ENCODE measurements at places on chromosomes 6 and 20.

GRCh38 chr20:25125636-25126035 lies 43.7 kb upstream of the VSX1 start:
- DNase-seq: no peak

DNA sequence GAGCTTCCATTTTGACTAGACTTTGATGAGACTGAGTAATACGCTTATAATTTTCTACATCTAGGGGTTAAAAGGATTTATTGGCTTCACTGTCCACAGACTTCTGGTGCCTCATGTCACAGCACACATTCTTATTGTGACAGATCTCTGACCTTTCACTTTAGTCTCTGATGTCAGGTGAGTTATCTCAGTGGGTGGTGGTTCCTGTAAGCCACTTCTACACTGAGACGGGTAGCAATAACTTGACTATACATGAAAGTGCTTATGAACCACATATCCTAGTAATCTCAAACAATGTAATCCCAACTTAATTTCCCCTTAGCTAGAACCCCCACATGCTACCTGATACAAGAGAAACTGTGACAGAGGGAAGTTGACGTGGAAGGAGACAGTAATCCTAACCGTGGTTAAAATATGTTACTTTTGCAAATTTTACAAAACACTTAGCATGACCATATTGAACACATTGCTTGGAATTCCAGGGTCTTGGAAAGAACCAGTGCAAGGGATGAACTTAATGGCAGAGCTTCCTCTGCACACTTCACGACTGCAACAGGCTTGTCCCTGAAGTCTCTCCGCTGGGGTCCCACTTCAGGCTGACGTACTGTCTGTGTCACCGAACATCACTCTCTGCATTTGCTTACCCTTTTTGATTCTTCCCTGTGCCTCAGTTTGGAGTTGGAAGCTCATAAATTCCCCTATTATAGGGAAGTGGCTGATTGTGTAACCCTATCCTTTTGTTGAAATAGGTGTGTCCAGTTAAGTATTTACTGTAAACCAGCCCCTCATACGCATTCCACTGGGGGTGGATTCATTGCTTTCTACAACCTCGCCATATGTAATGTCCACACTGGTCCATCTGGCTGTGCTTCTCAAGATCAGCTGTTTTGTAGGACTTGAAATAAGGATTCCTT lies 6.4 kb upstream of the TRIM40 start:
- no peak for DNase-seq

DNA sequence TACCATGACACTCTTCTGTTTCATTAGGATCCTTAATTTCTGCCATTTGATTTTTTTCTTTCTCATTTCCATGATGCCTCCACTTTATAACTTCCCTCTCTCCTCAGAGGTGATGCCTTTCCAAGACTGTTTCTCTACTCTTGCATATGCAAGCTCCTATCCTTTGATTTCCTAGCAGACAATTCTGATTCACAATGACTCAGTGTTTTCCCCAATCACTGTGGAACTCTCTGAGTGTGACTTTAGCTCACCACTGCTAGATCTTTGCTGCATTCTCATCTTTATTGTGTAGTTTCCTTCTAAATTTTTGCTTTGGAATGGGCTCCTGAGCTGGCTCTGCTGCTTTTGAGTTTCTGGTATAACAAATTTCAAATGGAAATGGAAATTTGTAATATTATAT lies 184.9 kb downstream of the TINAG start:
- DNase-seq: no peak

GRCh38 chr6:55853008-55854001 lies 22.1 kb downstream of the BMP5 start:
- DNase-seq: no peak

GRCh38 chr20:58981628-58982364 lies 740 bp downstream of the NELFCD start:
- DNase-seq: peak; percentile 11

DNA sequence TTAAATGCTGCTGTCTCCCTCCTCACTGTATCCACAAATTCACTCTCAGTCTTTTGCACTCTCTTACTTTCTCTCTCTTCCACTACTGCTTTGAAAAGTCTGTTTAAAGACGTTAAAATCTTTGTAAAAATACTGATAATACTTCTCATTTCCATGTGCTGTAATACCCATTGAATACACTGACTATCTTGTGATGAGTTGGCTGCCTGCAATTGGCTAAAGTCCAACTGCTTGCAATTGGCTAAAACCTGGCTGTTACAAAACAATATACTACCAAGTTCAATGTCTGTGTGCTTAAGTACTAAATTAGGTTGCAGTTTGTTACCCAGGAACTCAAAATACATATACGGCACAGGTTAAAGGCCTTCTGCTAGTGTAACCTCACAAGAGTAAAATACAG lies 264.8 kb downstream of the THBS2 start:
- no peak for DNase-seq

- DNase-seq: no peak
Measured at GRCh38 chr6:24766680-24767462, 7.9 kb upstream of the GMNN start.

GRCh38 chr6:43793875-43794242 lies 23.8 kb downstream of the VEGFA start:
- no peak for DNase-seq

- no peak for DNase-seq
Measured at GRCh38 chr20:50572938-50573777, 63.0 kb downstream of the PTPN1 start.

DNA sequence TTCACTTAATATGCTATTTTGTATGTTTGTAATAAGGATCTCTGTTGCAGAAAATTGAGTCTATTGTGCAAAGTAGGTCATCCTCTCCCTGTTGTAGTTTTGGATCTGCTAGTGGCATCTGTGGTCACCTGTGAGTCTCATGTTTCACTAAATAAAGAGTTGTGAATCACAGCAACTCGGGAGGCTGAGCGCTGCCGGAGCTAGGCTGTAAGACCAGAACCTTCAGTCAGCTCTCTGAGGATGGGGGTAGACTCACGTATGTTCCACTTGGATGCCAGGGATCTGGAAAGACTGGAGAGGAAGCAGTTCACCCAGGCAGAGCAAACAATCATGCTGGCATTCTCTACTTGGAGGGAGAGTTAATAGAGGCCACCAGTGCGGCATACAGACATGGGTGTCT lies 187.3 kb upstream of the FOXA2 start:
- DNase-seq: no peak

DNA sequence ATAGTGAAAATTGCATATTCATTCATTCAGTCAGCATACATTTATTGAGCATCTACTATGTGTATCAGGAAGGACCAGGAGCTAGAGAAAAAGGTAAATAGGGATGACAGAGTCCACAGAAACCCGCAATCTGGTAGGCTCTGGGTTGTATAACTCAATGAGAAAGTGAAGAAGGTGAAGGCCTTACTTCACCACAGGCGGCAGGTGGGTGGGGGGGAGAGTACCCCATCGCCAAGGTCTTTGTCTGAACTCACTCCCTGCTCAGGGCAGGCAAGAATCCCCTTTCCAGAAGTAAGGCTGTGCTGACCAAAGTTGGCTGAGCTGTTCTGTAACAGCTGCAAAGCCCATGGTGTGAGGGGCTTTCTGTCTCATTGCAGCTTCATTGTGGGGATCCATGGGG lies 81.3 kb downstream of the CDH26 start:
- DNase-seq: no peak

- DNase-seq: peak; percentile 94
Measured at GRCh38 chr6:30719791-30720737, at the start of gene TUBB. Gene TUBB (plus strand): TSS chr6:30720352. CDS start chr6:30720507, 155 bp downstream.

DNA sequence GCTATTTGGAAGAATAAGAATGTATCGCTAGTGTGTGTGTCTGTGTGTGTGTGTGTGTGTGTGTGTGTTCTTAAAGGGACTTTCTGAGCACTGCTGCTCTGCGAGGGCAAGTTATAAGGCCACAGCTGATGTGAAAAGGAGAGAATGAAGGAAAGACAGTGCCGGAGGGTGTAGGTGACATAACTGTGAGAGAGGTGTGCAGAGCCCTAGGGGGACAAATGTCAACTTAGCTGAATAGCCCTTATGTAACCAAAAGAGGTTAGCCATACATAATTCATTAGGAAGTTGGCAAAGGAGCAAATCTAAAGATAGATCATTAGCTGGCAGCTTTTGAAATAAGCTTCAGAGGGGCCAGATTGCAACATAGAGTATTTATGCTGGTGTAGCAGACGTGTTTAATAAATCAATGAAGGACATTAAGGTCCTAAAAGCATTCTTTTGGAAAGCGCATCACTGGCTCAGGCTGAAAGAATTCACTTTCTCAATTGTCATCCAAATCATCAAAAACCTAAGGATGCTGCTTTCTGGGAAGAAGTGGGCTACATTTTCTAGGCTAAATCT lies 81.0 kb downstream of the NDUFAF5 start:
- DNase-seq: no peak

- DNase-seq: no peak
Measured at GRCh38 chr20:58308680-58309527, 611 bp upstream of the RAB22A start.

DNA sequence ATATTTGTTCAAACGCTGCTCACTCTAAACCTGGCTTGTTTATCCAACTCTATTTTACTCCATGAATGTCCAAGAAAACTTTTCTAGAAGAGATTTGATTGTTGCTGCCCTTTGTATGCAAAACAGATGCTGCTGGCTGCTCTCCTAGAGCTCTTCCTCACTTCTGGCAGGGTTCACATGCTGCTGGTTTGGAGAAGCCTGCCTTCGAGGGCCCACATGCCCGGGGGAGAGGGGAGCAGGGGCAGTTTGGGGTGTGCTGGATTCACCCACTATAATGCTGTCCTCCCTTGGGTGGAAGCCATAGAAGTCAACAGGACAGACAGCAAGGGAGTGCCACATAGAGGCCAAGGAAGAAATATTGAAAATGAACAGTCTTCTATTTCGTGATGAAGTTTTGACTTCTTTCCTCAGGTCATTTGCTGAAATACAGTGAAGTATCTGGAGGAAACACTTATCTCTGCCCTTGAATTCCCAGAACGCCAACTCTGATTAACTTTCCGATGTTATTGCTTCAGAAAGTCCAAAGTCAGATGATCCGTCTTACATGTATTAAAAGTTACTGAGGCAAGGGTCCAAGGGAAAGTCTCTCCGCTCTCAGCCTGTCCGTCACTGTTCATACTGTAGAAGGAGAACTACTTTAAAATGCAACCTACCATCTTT lies 32.4 kb downstream of the LY86 start:
- no peak for DNase-seq

- DNase-seq: no peak
Measured at GRCh38 chr6:132017942-132018341, 66.8 kb upstream of the CCN2 start.

GRCh38 chr6:6346427-6347023 lies 26.1 kb upstream of the F13A1 start:
- no peak for DNase-seq

- no peak for DNase-seq
Measured at GRCh38 chr20:37690626-37691369, 3.0 kb upstream of the CTNNBL1 start.

Data from stimulated activated CD4-positive, alpha-beta T cell treated with anti-CD3 and anti-CD28 coated beads, TNF-alpha, amount 100 ng/mL, for 24 hours (primary cell).